ENCODE measurements at places on chromosomes 7 and 10. TPM values are rescaled to one million over a fixed set of nuclear protein-coding genes. Genes with fewer than 3 reads are reported as not detected.

The SNCG gene
- total RNA-seq: 21.2 TPM

The EBF3 gene
- total RNA-seq: 7.1 TPM

The CYP2E1 gene
- total RNA-seq: 0.69 TPM

GRCh38 chr7:20834656-20835055 is 48.0 kb upstream of the SP8 start:
- no peak for DNase-seq

DNA sequence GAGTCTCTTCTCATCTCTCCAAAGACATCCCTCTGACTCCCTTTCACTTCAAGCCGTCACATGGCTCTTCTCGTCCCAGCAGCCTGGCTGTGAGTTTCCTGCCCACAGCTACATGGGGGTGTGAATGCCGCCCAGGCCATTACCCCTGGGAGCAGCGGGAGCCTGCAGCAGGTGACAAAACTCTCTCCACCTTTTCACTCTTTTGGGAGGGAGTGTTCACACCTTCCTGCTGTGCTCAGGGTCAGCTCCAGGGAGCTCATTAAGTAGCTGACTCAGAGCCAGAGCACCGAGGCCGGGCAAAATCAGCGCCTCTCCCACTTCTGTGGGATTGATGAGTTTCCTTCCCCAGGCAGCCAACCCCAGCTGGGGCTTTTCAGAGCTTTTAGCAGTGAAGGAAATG is 271.3 kb downstream of the TYW1 start:
- no peak for DNase-seq

DNA sequence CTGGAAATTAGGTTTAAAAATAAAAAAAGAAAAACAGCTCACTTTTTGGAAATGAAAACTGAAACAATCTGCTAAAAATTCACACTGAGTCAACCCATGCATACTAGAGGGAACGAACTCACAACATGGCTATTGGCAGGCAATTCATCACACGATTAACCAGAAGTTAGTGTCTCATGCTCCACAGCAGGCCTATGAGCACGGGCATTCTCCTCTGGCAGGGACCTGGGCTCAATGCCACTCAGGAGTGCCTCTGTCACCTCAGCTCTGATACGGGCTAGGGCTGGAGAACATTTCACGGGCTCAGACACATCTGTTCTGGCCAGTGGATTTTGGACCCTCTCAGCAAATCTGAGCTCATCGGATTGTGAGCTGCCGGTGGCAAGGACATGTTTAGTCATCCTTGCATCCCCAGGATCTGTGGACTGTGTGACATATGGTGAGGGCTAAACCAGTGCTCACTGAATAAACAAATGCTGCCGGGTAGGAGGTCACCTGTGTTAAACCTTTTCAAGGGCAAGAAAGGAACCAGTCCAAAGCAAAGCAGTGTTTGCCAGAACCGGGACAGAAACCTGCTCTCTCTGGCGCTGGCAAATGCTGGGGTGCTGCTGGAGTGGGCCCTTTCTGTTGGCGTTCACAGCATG is 40.1 kb downstream of the POLR3A start:
- DNase-seq: peak; percentile 73

DNA sequence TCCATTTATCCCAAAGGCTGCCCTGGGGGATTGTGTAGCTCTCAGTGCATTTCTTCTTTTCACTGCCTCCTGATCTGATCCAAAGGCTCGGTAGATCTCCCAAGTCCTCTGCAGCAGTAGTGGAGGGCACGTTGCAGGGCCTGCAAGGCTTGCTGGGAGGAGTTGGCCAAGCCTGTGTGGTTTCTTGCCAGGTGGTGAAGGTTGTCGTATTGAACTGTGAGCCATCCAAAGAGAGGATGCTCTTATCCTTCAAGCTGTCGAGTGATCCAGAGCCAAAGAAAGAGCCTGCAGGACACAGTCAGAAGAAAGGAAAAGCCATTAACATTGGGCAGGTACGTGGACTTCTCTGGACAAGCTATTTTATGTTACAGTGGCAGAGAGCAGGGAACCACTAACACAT is 21.2 kb downstream of the PDCD11 start:
- no peak for DNase-seq

DNA sequence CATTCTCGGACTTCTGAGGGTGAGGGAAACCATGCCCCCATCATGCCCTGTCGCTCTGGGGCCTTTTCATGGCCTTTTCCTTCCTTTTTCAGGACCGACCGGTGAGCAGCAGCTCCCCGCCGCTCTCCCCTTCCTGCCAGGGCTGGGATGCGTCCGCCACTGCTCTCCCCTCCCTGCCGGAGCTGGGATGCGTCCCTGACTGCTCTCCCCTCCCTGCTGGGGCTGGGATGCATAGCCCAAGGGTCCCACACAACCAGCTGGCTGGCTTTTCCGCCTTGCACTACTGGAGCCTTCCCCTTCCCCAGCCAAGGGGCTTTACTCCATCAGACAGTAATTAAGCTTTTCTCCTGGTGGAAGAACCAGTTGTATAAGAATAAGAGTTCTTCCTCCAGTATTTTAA is 129.7 kb upstream of the COBL start:
- no peak for DNase-seq

DNA sequence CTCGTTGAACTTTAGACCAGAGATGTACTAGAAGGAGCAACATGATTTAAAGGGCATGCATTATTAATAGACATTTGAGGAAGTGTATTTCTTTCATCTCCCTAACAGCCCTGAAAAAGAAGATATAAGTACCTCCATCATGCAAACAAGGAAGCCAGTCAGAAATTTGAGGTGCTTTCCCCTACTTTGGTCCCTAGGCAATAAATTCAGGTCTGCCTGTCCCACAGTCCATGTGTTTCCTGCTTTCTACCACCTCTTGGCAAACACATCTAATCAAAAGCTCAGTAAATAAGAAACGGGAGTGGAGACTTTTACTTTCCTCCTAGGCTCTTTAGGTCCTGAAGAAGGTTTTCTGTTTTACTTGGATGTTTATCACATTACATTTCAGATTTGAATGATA is 5.2 kb upstream of the SEMA3C start:
- no peak for DNase-seq

DNA sequence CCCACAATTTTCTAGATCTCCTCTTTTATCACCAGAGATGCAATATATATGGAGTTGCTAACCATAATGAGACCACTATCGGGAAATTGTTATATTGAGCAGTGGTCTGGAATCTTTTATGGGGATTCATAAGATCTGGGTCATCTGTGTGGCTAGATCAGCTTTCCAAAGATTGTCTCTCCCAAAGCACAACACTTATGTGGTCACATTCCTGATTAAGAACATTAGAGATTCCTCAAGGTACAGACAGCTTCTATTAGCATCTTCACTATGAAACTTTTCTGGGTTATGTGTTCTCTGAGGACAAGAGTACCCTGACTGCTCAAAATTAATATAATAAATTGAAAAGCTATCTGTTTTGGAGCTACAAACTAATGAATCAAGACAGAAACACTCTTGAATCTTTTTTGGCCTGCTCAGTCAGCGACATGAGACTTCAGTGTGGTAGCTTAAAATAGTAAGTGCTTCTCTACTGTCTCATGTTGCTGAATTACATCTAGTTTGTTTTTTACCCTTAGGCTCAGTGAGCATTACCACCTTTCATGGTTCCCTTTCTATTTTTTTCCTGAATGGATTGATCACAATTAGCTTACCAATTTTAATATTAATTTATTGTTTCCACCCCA is 42.6 kb upstream of the STRIP2 start:
- no peak for DNase-seq

- no peak for DNase-seq
Measured at GRCh38 chr7:72112992-72113391, 299.1 kb downstream of the CALN1 start.

Measured in left ventricle myocardium superior (tissue), 1 donor.